ENCODE measurements at places on chromosomes 12 and 14. TPM values are rescaled to one million over a fixed set of nuclear protein-coding genes. Genes with fewer than 3 reads are reported as not detected.

DNA sequence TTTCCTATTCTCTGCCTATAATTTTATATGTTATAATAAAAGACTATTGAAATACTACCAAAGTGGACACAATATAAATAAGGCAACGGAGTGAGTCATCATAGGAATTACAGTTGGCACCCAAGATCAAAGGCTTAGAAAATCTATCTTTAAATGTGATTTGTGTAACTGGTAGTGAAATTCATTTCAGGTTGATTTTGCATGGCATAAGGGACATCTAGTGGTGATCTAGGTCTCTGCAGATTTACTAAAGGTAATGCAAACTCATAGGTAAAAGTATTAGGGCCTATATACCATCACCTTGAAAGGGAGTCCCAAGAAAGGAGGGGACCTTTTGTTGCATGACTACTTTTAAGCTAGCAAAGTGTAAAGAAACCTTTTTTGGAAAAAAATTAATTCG lies 527.2 kb downstream of the NRXN3 start:
- H3K27ac ChIP-seq, result no peak overlapping the region
- no peak for DNase-seq
- H3K27me3 ChIP-seq, result peaks cover 26% of the 10 kb centered on the region
- no peaks in the 10 kb centered on the region for H3K36me3 ChIP-seq
- H3K4me1 ChIP-seq, result no peaks in the 10 kb centered on the region

Gene TEX52
- total RNA-seq, result not detected

GRCh38 chr12:57528176-57528575 lies 5.6 kb downstream of the MBD6 start:
- no peak overlapping the region for H3K4me3 ChIP-seq
- peaks cover 19% of the 10 kb centered on the region for H3K4me1 ChIP-seq
- no peaks in the 10 kb centered on the region for H3K27me3 ChIP-seq
- no peak overlapping the region for H3K27ac ChIP-seq
- peaks cover 13% of the 10 kb centered on the region for H3K36me3 ChIP-seq

Gene RNASE3
- total RNA-seq, result not detected

Gene ZFYVE26
- 32.9 TPM for total RNA-seq

Gene PLBD1
- 41.3 TPM for total RNA-seq

GRCh38 chr14:83826838-83827237 lies 1703.1 kb upstream of the FLRT2 start:
- H3K27ac ChIP-seq, result peak overlapping the region; percentile 83
- peaks cover 52% of the 10 kb centered on the region for H3K4me1 ChIP-seq
- H3K27me3 ChIP-seq, result no peaks in the 10 kb centered on the region
- no peak overlapping the region for H3K4me3 ChIP-seq
